ENCODE measurements at places on chromosomes 16 and 17.

DNA sequence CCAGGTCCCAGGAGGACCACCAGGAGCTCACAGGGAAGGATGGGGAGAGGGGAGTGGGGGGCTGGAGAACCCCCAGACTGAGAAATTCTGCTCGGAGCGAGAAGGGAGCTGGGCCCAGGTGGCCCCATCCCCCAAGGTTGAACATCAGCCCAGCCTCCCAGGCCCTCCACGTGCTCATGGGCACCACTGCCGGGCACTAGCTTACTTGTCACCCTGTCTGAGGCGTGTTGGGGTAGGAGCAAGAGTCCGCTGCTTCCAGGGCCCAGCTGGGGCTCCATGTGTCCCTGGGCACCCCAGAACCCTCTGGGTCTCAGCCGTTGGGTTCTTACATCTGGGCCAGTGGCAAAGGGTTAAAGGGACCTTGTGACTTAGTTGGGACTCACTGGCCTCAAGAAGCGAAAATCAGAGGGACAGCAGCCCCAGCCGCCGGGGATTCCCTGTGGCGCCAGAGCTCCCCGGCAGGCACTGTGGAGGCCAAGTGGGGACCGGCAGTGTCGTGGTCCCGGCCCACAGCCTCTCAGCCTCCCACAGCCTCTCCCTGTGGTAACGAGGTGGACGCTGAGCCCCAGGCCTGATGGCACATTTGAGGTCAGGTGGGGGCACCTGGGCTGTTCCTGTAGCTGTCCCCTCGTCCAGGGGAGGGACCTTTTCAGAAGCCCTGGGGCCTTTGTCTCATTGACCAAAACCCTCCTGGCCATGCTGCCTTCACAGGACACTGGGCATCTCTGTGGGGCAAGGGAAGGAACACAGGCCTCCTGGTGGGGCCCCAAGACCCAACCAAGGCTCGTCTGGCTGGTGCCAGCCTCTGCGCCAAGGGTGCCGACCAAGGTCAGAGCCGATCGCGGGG, 33.7 kb upstream of the CDH15 start:
- DNase-seq: no peak

GRCh38 chr17:4479982-4480751, 18.5 kb upstream of the SPNS2 start:
- DNase-seq: no peak

GRCh38 chr16:67842509-67843342, 606 bp downstream of the THAP11 start:
- DNase-seq: no peak

DNA sequence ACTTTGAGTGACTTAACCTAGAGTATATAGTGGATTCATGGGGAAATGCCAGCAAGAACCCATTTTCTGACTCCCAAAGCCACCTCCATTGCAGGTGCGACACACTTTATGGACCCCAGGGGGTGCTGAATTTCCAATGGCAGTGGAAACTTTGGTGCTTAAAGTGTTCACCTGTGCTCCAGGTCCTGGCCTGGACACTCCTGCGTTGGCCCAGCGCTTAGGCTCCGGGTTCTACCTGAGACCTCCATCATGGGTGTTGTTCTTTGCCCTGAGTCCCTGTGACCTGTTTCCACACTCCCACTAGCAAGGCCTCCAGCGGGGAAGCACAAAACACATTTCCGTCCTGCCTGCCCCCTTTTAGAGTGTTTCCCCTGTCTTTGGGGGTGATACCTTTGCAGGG, 3.0 kb downstream of the CCNF start:
- no peak for DNase-seq

- peak; percentile 88 for DNase-seq
Observed at GRCh38 chr16:53052519-53053501, at the start of gene CHD9NB. Gene CHD9NB (minus strand): TSS chr16:53052897. CDS start chr16:53044158, 8,739 bp downstream.

DNA sequence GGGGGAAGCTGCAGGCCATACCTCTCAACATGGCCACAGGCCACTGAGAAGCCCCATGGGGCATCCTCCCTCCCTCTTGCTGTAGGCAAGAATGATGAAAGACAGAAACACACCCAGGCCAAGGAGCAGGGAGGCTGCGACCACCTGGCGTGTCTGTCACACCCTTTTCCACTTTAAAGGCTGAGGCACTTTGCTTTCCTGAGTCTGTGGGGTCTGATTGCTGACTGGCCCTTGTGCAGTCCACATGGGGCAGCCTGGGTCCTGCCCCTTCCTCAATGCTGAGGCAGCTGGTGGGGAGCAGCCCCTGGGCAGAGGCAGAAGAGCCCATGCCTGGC, 8.7 kb downstream of the TMEM204 start:
- no peak for DNase-seq

DNA sequence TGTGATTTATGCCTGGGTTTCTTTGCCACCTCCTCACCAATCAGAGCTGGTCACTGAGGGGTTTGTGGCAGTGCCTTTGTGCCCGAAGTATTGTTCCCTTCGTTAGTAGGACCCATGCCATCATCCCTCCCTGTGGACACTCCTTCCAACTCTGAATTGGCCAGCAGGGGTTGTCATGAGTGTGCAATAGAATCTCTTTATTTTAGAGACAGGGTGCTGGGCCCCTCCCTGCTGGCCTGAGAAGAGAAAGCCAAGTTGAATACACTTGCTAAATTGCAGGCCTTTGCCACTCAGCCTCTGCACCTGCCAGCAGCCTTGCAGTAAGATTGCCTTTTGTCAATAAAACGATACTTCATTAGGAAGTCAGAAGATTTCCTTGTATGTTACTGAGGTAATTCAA, 40.7 kb upstream of the SLC12A3 start:
- DNase-seq: no peak

DNA sequence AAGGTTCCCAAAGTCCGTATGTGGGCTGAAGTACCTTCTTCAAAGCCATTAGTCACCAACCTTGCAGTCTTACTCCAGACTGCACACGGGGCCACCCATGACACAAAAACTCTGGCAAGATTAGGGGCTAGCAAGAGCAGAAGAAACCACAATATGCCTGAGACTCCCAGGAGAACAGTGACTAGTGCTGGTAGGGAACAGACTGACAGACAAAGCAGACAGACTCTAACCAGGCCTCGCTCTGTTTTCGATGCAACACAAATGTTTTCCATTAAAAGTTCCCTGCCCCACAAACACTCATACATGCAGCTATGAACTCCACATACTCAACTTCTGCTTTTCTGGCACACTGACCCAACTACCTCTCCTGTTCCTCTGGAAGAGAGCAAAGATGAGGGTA, 102.2 kb downstream of the HIC1 start:
- DNase-seq: no peak

DNA sequence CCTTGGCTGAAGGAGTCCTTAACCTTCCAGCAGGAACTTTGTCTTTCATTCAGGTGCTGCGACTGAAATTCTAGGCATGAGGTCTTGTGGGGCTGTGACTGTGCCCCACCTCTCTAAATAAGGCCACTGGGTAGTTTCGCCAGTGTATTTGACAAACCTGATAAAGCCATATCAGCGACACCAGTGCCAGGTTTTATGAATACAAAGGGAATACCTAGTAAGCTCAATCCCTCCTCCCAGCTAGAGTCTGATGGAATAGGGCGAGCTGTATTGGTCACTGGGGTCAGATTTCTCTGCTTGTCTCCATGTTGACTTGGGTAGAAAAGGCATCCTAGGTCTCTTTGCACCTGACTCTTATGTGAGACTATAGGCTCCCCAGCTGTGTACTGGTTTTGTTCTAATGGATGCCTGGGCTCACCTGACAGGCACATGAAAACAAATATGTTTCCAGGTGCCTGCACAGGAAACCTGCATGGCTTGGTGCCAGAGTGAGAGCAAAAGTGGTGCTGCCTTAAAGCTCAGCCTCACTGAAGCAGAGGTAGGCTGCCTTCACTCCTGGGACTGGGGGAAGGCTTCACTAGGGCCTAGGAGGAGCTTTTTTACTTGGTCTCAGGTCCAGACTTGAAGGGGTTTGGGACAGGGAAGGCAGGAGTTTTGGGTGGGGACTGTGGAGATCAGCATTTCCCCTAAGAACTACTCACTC, 8.3 kb downstream of the SLC7A6 start:
- no peak for DNase-seq

GRCh38 chr16:2194852-2195321, 1.5 kb downstream of the CASKIN1 start:
- DNase-seq: no peak

- DNase-seq: no peak
Observed at GRCh38 chr16:51556694-51557340, 405.7 kb upstream of the SALL1 start.

GRCh38 chr17:73802871-73803270, 158.6 kb upstream of the SDK2 start:
- DNase-seq: no peak

DNA sequence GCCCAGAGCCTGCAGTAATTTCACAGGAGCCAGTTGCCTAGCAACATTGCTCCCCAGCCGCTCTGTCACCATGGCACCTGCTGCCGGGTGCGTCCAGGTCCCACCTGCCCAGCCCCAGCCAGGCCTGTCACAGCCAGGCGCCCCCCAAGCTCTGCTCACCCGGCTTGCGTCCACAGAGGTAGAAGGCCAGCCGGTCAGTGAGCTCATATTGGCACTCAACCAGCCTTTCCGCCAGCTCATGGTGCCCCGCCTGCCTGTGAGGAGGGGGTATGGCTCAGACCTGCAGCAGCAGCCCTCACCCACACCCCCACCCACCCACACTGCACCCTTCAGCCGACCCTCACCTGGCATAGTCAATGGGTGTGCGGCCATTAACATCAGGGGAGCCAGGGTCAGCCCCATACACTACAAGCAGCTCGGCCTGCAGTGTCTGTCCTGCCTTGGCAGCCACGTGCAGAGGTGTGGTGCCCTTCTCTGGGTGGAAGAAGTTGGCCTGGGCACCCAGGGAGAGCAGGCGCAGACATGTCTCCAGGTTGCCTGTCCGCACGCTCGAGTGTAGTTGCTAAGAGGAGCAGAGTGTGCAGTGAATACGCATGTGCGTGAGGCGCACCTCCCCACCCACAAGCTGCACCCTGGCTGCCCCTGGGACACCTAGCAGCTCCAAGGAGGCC, 7.7 kb downstream of the GIT1 start:
- no peak for DNase-seq

- DNase-seq: no peak
Observed at GRCh38 chr16:87687126-87687910, 78.5 kb downstream of the KLHDC4 start.

DNA sequence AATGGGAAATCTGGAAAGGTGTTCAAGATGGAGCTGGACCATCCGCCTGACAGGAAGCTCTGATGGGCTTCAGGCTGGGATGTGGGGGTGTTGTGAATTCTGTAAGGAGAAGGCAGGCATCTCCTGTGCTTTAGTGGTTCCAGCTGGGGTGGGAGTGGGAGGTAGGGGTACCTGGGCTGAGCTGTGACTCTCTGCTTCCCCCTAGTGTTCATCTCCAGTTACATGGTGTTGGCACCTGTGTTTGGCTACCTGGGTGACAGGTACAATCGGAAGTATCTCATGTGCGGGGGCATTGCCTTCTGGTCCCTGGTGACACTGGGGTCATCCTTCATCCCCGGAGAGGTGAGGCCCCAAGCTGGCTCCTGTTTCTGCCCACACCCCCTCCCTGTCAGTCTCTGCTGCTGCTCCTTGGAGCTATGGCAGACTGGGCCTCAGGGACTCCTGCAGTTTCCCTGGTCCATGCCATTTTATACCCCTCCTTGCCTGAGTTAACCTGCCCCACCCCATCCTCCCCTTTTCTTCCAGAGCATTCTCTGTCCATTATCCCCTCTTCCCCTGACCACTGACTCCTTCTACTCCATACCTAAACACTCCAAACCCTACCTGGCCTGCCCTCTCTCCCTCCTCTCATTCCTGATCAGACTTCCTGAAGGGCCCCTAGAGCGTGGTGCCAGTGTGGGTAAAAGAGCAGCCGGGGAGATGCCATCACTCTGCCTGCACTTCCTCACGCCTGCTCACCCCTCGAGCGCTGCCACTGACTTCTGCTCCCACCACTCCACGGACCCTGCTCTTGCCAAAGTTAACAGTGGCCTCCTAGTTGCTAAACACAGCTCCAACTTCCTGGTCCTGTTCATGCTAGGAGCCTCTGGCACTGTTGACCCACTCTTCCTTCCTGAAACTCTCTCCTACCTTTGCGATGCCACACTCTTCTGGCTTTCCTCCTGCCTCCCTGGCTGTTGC, 3.4 kb downstream of the SPNS1 start:
- DNase-seq: no peak

DNA sequence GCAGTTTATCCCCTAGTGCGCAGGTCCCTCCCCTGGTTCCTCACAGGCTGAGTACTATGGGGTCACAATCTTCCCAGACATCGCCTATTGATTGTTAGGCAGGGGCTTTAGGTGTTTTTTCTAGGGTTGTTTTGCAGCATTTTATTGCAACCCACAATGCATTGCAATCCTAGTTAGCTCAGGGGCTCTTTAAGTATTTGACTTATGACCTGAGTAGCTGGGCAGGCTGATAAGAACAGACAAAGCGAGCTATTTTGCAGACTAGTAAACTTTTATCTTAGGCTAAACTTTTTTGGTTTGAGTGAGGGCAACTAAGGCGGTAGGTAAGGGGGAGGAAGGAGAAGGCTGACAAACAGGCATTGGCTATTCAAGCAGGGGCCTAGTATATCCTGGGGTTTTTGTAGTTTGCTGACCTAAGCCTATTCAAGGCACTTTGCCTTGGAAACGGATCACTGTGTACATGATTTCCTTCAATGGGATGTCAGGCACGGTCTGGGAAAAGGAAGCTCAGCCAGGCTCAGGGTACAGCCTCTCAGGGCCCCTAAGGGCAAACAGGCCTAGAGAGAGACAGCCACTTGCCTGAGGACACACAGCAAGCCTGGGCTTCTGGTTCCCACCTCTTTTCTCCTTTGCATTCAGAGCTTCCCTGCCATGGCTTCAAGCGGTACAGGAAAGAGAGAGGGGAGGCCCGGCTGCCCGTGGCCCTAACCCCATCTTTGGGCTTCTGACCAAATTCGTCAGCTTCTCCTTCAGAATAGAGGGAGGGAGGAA, 6.4 kb downstream of the DRC7 start:
- DNase-seq: no peak

DNA sequence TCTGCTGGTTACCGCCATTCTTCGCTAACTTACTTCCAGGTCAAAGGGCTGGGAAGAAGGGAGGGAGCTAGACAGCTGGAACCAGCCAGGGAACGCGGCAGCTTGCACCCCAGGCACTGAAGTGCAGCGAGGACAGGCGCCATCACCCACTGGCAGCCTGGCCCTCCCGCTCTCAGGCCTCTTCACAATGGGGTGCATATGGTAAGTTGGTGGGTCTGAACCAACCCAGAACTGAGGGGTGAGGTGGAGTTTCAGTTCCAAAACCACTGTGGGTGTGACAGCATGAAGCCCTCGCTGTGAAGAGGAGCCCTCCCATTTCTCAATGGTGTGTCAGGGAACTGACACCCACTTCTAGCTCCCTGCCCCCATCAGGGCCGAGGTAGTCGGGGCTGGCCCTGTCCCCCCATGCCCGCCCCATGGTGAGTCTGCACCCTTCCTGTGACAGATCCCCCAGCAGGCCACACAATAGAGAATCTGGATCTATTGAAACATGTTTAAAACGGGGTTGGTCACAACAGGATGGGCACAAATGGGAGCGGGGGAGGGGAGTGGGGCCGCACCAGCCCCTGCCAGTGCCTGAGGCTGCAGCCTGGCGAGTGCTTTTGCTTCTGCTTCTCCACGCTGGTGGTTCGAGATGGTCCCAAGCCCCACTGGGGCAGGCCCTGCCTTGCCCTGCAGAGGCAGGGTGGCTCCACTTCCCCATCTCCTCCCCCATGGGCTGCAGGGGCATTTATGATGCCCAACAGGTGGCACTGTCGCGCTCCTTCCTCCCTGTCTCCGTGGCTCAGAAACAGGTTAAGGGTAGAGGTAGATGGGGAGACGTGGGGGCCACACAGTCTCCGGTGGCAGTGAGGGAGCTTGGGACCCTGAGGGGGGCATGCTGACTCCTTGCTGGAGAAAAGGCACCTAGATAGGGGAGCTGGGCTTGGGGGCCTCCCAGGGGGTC, 2.3 kb downstream of the LIMD2 start:
- DNase-seq: no peak
